ENCODE measurements at places on chromosomes 1 and 21. TPM values are rescaled to one million over a fixed set of nuclear protein-coding genes. Genes with fewer than 3 reads are reported as not detected.

DNA sequence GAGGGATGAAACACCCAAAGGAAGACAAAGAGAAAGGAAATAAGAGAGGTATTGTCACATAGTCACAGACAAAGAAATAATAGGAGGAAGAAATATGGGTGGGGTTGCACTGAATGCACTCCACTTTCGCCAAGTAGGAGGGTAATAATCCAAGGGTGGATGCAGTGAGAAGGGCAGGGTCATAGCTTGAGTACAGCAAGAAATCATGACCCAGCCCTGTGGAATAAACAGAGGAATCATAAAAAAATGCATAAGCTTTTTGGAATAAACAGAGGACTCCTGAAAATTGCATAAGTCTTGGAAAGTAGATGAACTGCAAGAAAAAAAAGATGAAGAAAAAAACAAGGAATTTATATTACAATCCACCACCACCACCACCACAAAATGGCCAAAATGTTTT is 53.1 kb upstream of the CD55 start:
- no peaks in the 10 kb centered on the region for H3K4me1 ChIP-seq
- no peak overlapping the region for H3K27ac ChIP-seq
- no peaks in the 10 kb centered on the region for H3K27me3 ChIP-seq

DNA sequence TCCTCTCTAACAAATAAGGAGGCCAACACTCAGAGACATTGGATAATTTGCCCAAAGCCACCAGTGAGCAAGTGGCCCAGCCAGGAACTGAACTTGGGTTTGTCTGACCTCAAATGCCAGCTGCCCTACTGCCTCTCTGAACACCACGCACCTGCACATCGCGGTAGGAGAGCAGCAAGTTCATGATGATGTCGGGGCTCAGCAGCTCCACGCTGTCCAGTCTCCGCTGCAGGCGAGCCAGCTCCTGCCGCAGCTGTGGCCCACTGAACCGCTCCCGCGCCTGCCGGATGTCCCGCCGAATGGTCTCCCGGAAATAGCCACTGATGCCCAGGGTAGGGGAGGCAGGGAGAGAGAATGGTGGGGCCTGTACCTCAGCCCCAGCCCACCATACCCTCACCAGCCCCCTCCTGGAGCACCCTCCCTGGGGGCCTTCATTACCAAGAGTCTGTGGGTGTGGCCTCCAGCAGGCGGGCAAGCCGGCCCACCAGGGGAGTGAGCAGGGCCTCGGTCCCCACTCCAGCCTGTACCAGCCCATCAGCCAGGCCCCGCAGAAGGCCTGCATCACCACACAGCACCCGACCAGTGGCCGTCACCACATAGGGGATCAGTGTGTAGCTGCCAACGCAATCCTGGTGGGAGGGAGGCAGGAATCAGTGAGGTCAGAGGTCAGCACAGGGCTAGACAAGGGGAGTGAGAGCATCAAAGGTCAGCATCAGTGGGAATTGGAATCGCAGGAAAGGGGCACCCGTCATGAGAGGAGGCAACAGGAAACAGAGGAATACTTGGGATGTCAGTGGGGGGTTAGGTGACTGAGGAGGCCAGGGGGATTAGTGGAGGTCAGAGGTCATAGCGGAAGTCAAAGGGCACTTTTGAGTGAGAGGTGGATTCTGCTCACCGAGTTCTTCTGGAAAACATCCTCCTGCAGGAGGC is 2.7 kb downstream of the MAP3K6 start:
- H3K36me3 ChIP-seq: no peaks in the 10 kb centered on the region
- no peak for DNase-seq
- no peak overlapping the region for H3K27ac ChIP-seq
- H3K4me1 ChIP-seq: peaks cover 28% of the 10 kb centered on the region
- H3K27me3 ChIP-seq: peaks cover 2% of the 10 kb centered on the region
- H3K4me3 ChIP-seq: no peak overlapping the region

DNA sequence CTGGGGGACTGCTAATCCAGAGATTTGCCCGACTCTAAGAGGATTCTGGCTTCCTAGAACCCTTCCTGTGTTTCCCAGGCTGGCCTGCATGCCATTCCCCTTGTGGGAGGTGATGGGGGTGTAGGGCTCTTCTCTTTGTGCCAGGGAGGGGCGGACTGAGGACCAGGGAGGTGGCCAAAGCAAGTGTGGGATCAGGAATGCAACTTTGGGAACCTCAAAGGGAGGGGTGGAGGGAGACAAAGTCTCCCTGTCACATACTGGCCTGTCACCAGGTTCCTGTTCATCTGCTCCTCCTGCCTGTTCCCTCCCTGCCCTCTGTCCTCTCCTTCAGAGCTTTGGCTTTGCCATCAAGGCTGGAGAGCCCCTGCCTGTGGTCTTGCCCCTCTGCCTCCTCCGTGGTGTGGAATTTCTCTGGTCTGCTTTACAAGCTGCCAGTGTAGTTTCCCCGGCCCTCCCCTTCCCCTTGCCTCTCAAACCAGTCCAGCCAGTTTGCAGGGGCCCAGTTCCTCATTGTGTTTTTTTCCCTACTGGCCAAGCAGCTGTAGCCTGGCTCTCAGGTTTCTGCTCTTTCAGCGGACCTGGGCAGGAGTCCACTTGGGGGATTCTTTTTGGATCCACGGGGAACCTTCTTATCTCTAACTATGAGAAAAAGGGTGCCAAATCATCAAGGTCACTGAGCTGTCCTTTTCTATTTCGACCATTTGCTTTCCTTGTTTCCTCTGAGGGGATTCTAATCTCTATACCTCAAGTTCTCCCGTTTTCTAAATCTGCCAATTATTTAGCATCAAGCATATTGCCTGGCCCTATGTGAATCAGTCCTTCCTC is 1.8 kb downstream of the CGN start:
- no peak overlapping the region for H3K4me3 ChIP-seq
- no peaks in the 10 kb centered on the region for H3K36me3 ChIP-seq
- H3K27me3 ChIP-seq: peaks cover 4% of the 10 kb centered on the region
- H3K27ac ChIP-seq: no peak overlapping the region
- H3K4me1 ChIP-seq: peaks cover 23% of the 10 kb centered on the region

DNA sequence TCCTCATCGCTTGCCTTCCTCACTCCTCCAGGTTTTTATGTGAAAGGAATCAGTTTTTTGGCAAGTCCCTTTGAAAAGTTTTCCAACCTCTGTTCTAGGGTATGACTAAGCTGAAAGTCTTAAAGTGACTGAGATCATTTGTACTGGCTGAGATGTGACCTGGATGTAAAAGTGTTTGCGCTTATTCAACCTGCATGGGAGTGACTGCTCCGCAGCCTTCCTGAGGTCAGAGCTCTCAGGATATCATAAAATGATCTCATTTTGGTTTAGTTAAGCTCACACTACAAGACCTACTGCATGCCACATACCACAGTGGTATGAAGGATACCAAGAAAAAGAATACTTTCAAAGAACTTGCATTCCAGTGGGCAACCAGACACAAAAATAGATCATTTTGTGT is 29.8 kb upstream of the TADA1 start:
- no peak overlapping the region for H3K27ac ChIP-seq
- H3K36me3 ChIP-seq: no peaks in the 10 kb centered on the region
- H3K4me3 ChIP-seq: no peak overlapping the region
- H3K4me1 ChIP-seq: peaks cover 5% of the 10 kb centered on the region
- no peak for DNase-seq

DNA sequence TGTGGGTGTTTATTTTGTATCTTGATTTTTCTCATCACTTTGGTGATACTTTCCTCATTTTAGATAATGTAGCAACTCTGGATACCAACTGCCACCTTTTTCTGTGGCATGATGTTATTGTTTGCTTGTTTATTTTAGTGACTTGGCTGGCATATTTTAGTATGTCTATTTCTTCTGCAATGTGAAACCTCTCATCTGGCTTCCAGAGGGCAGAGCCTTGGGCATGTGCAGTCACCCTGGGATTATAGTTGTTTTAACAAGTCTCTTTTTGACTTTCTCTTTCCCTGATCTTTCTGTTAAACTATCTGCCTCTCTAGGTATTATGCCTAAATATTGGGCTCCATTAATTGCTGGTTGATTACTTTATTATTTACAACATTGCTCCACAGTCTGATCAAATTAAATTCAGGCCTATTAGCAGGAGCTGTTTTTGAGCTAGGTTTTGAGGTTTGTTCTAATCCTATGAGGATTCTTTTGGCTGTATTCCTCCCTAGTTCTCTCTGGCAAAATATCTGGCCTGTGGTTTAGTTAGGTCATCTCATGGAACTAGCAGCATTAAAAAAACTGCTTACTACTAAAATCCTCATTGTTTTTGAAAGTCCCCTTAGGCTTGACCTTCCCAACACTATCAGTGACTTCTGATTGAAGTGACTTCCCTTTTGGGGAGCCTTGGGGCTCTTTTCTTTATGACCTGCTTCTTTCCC is 86.4 kb upstream of the FAM78B start:
- no peaks in the 10 kb centered on the region for H3K36me3 ChIP-seq
- no peak overlapping the region for H3K27ac ChIP-seq
- no peaks in the 10 kb centered on the region for H3K4me1 ChIP-seq
- DNase-seq: no peak
- no peaks in the 10 kb centered on the region for H3K27me3 ChIP-seq

DNA sequence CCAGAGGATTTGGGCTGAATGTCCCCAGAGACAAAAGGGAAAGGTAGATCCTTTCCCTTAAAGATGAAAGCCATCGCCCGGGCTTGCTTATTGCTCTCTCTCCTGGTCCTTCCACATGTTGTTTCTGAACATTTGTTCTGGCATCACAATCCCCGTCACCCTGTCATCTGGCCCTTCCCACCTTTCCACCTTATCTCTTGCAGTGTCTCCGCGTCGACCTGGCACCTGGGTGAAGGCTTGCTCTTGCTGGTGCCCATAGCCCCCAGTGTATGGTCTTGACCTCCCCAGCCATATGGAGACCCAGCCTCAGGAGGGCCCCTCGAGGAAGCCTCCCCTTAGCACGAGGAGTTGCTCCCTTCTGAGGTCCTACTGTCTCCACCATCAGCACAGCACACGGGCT is 64.6 kb downstream of the ATP5PO start:
- no peak for DNase-seq
- H3K4me3 ChIP-seq: no peak overlapping the region

- DNase-seq: no peak
- H3K27ac ChIP-seq: no peak overlapping the region
- H3K4me1 ChIP-seq: peaks cover 20% of the 10 kb centered on the region
- no peaks in the 10 kb centered on the region for H3K36me3 ChIP-seq
- no peak overlapping the region for H3K4me3 ChIP-seq
These were observed 41.9 kb upstream of the PARP1 start for GRCh38 chr1:226449823-226450222.

DNA sequence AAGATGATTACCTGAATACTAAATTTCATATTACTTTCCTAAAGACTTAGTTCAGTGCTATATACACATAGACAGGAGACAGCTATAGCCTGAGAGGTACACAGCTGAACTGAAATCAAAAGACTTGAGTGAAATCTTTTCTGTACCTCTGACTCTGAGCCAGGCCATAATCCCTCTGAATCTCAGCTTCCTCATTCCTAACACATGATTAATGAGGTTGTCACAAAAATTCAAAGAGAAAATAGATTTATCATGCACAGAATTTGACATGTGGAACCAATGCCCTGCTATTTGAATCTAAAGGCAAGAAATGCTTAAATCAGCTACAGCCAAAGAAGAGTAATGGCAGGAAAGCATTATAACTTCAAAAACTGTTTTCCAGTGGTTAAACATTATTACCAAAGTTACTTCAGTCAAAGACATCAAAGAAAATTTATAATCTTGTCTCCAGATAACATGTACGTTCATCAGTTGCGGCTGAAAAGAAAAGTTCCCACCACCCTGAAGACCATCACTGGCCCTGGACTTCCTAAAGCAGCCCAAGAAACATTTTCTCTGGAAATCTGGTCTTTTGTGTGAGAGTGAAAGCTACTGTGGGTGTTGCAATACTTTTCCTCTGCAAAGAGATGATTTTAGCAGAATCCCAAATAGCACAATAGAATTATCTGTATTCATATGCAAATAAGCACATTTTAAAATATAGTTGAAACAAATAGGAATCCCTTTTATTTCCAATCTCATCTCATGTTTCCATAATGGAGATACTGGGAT is 13.8 kb upstream of the ATP1A1 start:
- H3K4me1 ChIP-seq: peaks cover 14% of the 10 kb centered on the region
- DNase-seq: no peak
- H3K27me3 ChIP-seq: no peaks in the 10 kb centered on the region

DNA sequence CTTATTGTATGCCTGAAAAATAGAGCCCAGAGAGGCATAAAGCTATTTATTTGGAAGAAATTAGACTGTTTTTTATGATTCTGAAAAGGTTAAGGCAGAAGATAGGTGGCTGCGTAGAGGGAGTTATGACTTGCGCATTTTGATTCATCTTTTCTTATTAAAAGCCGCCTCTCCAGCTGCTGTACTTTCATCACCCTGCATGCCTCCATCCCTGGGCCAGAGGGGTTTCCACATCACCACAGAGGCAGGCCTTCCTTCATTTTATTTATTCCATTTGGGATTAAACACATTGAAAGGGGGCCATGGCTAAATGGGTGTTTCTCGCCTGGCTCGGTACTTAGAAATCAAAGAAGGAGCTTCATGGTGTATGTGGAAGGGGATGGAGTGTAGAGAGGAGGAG is 14.6 kb upstream of the RGS8 start:
- no peaks in the 10 kb centered on the region for H3K4me1 ChIP-seq
- no peaks in the 10 kb centered on the region for H3K36me3 ChIP-seq
- no peak overlapping the region for H3K4me3 ChIP-seq
- DNase-seq: no peak
- no peak overlapping the region for H3K27ac ChIP-seq
- peaks cover 19% of the 10 kb centered on the region for H3K27me3 ChIP-seq

GRCh38 chr1:107299521-107299920 is 158.7 kb downstream of the NTNG1 start:
- no peaks in the 10 kb centered on the region for H3K27me3 ChIP-seq
- DNase-seq: no peak
- H3K27ac ChIP-seq: no peak overlapping the region
- no peaks in the 10 kb centered on the region for H3K4me1 ChIP-seq

The FAM163A gene
- total RNA-seq: not detected

The CD53 gene
- total RNA-seq: 191 TPM

The ETV3L gene
- total RNA-seq: not detected

All from activated naive CD8-positive, alpha-beta T cell treated with anti-CD3 and anti-CD28 coated beads for 36 hours (primary cell).